ENCODE measurements at places on chromosomes 11 and 22.

GRCh38 chr11:86011175-86011574, 57.7 kb downstream of the PICALM start:
- no peak for DNase-seq

- DNase-seq = no peak
Observed at GRCh38 chr22:43440556-43440955, 28.7 kb downstream of the MPPED1 start.

- no peak for DNase-seq
Observed at GRCh38 chr22:33774781-33775180, 145.5 kb downstream of the LARGE1 start.

DNA sequence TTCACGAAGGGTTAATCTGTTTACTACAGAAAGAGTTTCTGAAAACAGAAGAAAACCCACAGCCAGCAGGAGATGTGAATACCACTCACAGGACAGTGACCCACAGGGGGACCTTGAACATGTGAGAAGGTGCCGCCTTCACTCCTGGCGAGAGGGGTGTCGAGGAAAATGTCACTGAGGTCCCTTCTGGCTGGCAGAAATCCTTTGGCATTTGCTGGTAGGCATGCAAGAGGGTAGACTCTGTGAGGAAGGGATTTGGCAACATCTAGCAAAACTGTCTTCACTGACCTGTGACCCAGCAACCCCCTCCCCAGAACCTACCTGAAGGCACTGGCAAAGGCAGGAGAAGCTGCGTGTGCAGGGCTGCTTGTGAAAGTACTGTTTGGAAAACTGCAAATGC, 8.6 kb downstream of the KCNQ1 start:
- DNase-seq = no peak

DNA sequence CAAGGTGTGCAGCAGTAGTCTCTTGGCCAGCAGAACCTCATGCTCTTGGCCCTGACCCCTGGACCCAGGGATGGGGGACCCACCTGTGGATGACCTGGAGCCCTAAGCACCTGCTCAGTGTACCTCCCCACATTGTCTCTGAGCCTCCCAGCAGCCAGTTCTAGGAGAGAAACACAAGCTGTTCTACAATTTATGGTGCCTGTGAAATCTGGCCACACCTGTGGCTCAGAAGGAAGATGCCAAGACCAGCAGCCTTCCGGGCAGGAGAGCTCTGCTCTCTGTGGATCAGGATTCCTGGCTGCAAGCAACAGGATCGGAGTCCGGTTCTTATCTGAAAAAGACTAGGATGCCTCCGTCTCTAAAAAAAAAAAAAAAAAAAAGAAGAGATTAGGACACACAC, 103.6 kb upstream of the ANO1 start:
- no peak for DNase-seq

GRCh38 chr11:130580372-130580771, 131.9 kb downstream of the ADAMTS15 start:
- DNase-seq = no peak

DNA sequence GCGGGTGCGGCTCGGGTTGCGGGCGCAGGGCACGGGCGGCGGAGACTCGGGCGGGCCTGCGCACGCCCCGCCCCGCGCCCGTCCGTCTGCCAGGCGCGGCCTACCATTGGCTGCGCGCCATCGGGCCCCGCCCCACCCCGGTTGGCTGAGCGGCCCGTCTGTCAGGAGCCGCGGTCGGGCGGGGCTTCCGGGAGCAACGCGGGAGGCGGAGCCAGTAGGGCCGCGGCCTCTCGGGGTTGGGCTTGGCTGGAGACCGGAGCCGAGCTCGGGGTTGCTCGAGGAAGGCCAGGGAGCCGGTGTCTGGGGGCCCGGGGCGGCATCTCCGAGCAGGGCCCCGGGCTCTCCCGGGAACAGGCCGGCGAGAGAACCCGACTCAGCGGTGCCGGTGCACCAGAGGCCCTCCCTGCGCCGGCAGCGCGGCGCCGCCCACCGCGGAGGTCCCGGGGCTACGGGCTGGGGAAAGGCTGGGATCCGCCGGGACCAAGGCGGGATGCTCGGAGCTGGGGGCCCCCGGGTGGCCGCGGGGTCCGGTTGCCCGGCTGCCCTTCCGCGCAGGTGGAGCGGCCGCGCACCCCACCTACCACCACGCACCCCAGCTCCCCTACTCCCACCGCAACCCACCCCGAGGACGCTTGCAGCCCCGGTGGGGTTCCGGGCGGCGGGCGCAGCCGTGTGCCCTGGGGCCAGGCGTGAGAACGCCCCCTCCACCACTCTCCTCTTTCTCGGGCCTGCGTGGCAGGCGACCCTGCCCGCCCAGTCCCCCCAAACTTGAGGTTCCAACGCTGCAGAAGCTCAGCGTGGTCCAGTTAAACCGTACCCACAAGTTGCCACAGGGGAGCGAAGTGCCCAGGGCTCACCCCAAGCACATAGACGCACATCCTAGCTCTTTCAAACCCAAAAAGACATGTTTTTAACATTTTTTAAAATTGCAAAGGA, at the start of gene HRAS:
Gene HRAS (minus strand): TSS at position 58 of the 936 bp plus-strand sequence.
- DNase-seq = peak; percentile 95

DNA sequence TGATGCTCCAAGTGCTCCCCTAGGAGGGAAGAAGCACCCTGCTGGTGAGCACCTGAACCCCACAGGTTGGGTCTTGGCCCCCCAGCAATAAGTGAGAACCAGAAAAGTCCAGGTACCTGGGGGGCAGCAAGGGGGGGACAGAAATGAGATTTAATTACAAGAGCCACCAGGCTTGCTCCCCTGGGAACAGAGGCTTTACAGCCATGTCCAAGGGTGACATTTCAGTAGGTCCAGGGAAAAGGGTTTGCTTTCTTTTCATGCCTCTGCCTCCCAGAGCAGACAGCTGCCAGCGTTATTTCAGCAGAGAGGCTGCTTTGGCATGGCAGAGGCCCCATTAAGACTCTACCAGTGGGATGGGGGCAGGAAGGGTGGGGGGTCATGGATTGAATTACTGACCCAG, 437.7 kb downstream of the BUD13 start:
- DNase-seq = no peak

DNA sequence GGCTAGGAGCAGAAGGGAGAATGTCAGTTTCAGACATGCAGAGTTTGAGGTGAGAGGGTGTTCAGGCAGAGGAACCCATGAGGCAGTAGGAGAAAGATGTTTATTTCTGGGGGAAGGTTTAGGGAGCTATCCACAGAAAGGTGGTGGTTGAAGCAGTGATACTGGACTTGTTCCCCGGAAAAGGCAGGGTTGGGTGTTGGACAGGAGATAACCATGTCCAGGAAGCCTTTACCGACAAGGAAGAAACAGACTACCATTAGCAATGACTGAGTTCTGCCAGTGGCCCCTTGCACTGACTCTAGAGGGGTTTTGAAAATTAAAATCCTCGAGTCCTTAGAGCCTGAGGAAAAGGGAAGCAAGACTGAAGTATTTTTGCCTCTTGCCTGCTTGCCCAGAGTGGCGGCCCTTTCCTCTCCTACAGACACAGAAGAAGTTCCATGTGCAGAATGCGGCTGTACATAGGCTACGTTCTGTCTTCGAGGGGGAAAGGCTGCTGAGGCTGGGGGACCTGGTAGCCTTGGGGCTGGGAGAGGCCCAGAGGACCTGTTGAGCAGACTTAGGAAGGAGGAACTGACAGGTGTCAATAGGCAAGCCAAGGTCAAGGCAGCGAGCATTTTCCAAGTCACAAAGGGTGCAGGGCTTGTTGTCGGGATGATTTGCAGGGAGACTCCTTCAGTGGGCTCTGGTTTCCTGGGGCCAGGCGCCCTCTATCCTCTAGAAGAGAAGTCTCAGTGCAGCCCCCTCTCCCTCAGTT, 146.7 kb downstream of the LDLRAD3 start:
- DNase-seq = no peak

DNA sequence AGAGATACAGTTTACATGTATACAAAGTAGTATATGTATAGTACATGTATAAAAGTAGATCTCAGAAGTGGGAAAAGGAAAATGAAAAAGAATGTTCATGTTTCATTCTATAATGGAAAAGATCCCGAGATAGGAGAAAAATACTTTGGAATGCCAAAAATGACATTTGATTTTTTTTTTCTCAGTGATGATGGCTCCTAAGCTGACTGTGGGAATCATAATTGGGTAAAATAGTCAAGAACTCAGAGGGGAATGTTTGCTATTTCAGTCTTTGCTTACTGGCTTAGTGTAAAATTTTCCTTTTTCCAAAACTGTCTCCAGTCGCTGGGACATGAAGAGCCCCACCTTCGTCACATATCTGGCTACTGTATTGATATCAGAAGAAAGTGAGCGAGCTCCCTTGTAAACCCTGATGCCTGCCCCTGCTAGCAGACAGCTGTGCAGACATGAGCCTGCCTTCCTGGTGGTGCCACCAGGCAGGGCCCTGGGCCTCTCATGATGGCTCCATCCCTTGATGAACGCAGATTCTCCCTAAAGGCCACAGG, 944.6 kb downstream of the NTM start:
- no peak for DNase-seq

DNA sequence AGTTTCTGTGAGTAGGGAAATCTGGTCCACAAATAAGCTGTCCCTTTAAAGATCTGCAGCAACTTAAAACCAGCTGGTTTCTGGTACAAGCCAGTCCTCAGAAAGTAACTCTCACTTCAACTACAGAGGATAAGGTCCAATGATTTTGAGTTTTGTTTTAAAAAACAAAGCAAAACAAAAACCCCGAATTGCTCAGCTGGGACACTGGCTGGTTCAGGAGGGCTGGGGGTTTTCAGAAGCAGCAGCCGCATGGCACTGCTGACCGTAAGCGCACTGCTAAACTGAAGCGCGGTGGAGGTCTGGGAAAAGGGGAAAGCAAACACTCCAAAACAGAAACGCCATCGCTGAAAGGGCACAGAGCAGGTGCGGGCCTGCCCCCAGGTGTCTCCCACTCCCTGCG, 59.7 kb downstream of the MICAL3 start:
- no peak for DNase-seq

DNA sequence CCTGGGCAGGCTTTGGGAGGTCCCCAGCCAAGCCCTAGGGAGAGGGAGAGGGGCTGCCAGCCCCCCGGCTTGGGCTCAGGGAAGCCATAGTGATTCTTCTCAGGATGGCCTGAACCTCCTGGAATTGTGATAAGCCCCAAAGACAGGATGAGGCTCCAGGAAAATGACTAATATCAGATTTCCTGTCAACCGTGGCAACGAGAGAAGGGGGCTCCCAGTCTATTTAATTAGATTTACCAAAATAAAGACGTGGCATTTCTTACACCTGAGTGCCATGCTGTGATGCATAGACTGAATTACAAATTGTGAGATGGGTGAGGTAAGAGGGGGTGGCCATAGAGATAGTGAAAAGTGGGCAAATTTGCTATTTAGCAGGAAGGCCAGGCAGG, 20.4 kb downstream of the SERPINH1 start:
- no peak for DNase-seq

DNA sequence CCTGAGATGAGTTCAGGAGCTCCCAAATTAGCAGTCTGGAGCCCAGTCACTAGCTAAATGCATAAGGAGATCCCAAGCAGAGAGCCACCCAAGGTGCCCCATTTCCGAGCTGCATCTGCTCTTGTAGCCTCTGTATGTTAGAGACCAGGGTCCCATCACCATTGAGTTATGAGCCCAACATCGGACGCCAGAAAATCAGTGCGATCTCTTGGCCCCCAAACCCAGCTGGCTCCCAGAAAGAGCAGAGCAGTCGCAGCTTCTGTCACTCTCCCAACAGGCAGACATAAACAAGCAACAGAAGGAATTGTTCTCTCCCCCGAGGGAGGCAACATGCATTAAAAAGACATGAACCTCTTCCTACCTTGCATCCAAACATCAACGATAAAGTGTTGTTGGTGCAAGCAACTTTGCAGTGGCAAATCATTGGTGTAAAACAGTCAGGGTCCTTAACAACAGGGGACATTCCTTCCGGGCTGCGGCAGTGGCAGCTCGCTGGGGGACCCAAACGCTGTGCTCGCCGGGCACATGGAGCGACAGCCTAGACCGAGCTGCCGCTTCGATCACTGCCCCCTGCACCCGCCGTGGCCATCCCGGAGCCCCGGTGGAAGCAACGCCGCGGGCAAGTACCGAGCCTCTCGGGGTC, 907.1 kb downstream of the DLG2 start:
- no peak for DNase-seq

DNA sequence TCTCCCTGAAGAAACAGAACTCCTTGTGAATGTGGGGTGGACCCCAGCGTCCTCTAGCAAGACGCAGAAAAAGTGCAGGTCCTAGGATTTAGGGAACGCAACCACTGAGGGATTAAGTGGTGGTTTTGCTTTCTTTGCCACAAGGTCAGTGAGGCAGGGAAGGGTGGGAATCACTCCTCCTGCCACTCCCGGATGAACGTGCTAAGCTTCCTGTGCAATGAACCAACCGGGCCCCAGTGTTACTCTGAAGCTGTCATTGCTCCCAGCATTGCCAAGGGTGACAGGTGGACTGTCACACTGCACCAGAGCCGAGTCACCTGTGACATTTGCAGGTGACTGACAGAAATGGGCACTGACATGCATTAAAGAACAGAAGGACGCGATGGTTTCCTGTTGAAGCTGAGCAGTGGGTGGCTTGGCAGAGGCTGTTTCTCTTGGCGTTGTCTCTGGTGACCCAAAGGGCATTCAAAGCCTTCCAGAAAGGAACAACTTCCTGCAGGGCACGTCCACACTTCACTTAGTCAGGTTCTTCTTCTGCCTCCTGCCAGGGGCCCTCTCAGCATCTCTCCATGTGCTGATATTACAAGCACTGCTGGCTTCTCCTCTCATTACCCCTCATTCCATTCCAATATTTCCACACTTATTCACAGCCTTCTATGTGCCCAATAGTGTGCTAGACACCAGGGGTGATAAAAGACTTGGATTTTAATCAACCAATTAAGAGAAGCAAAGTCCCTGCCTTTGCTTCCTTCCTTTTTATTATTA, 9.7 kb downstream of the KIRREL3 start:
- DNase-seq = no peak

- no peak for DNase-seq
Observed at GRCh38 chr11:78949976-78950690, 375.5 kb upstream of the NARS2 start.

DNA sequence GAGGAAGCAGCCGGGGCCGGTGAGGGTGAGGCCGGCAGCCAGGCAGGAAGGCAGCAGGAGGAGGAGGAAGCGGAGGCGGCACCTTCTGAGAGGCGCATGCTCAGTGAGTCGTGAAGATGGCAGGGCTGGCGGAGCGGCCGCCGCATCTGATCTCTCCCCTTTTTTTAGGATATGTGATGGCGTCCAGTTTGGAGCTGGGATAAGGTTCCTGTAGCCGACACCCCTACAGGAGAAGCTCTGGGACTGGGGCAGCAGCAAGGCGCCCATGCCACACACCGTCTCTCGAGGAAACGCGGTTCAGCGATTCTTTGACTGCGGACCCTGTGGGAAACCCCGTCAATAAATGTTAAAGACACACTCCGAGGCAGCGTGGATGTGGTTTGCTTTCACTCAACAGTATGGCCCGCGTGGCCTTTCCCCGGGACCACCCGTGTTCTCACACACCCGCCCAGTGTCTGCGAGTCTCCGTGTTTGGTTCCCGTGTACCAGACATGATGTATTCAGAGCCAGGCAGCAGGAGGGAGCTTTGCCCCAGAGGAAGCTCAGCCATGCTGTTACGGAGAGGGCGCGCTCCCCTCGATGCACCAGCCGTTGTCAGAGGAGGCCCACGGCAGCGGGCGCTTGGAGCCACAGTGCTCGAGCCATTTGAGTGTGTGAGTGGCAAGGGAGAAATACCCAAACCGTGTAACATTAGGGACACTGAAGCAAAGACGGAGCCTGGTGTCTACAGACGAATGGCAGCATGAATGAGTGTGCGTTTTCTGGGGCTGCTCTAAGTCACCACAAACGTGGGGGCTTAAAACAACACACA, 27.7 kb upstream of the PARVB start:
- peak; percentile 72 for DNase-seq

GRCh38 chr11:121559606-121560200, 106.9 kb upstream of the SORL1-AS1 start:
- no peak for DNase-seq
